Peyer's patch (tissue), 4 donors: ENCODE measurements at places on chromosomes 11 and 22. TPM values are rescaled to one million over a fixed set of nuclear protein-coding genes. Genes with fewer than 3 reads are reported as not detected.

TYR gene
- not detected for total RNA-seq

KCNJ4 gene
- total RNA-seq = not detected

PANX1 gene
- total RNA-seq = 10.9 TPM

PTPN5 gene
- total RNA-seq = 1.7 TPM

HIC2 gene
- total RNA-seq = 5.4 TPM

SCN4B gene
- total RNA-seq = 8.3 TPM

CAPN5 gene
- 203 TPM for total RNA-seq

VWCE gene
- total RNA-seq = not detected

- DNase-seq = no peak
- H3K4me1 ChIP-seq = no peaks in the 10 kb centered on the region
- no peak overlapping the region for H3K27ac ChIP-seq
- peaks cover 20% of the 10 kb centered on the region for H3K36me3 ChIP-seq
- no peak overlapping the region for H3K4me3 ChIP-seq
- no peaks in the 10 kb centered on the region for H3K27me3 ChIP-seq
These were observed 287.2 kb downstream of the TMEM135 start for GRCh38 chr11:87324817-87325489.

GRCh38 chr22:39534591-39535356 is 2.2 kb upstream of the RPS19BP1 start:
- H3K36me3 ChIP-seq = no peaks in the 10 kb centered on the region
- peak; percentile 85 for DNase-seq
- no peak overlapping the region for H3K4me3 ChIP-seq
- no peak overlapping the region for H3K27ac ChIP-seq
- peaks cover 3% of the 10 kb centered on the region for H3K4me1 ChIP-seq
- H3K27me3 ChIP-seq = no peaks in the 10 kb centered on the region

DNA sequence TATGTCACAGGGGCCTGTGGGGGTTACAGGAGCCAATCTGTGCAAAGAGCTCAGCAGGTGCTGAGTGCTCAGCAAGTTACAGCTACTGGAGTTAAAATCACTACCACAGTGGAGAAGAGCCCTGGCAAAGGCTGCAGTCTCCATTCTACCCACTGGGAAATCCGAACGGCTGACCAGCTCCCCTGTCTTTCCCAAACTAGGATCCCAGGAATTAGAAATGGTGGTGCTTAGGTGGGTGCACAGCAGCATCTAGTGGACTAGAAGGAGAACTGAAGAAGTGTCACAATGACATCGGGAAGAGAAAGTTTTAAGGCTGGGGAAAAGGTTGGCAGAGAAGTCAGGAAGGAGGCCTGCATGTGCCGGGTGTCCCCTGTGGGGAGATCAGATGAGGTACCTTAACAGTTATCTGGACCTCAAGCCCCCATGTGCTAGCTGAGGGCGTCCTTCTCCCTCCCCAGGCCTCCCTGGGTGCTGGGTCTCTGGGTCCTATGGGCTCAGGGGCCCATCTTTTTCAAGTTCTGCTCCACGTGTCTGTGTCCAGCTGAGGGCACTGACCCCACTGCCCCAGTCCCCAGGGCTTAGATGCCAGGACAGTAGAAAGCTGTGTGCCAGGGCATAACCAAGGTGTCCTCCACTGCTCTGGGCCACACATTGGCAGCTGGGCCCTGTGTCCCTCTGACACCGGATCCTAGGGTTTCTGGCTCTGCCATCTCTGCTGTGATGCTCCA is 1.9 kb downstream of the PIWIL3 start:
- no peaks in the 10 kb centered on the region for H3K27me3 ChIP-seq
- no peak overlapping the region for H3K4me3 ChIP-seq
- no peaks in the 10 kb centered on the region for H3K4me1 ChIP-seq
- H3K36me3 ChIP-seq = no peaks in the 10 kb centered on the region

- no peak overlapping the region for H3K27ac ChIP-seq
- no peak overlapping the region for H3K4me3 ChIP-seq
- no peaks in the 10 kb centered on the region for H3K27me3 ChIP-seq
- no peaks in the 10 kb centered on the region for H3K4me1 ChIP-seq
- no peak for DNase-seq
These were observed 15.8 kb upstream of the PKNOX2 start for GRCh38 chr11:125148743-125149142.

DNA sequence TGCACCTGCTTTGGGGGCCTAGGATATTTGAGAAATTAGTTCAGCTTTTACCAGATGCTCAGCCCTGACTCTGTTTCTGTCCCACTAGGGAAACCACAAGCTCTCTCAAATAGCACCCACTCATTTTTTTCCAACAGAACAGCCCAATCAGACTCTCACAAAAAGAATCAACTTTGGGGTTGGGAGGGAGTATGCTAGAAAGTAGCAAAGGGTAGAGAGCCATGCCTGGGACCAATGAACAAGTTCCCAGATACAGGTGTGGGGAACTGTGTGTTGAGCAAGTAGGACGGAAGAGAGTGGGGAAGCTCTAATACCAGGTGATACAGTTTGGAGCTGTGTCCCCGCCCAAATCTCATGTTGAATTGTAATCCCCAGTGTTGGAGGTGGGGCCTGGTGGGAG is 41.1 kb downstream of the TRIM66 start:
- no peaks in the 10 kb centered on the region for H3K4me1 ChIP-seq
- no peak for DNase-seq
- H3K36me3 ChIP-seq = no peaks in the 10 kb centered on the region
- H3K4me3 ChIP-seq = no peak overlapping the region
- no peaks in the 10 kb centered on the region for H3K27me3 ChIP-seq
- no peak overlapping the region for H3K27ac ChIP-seq

DNA sequence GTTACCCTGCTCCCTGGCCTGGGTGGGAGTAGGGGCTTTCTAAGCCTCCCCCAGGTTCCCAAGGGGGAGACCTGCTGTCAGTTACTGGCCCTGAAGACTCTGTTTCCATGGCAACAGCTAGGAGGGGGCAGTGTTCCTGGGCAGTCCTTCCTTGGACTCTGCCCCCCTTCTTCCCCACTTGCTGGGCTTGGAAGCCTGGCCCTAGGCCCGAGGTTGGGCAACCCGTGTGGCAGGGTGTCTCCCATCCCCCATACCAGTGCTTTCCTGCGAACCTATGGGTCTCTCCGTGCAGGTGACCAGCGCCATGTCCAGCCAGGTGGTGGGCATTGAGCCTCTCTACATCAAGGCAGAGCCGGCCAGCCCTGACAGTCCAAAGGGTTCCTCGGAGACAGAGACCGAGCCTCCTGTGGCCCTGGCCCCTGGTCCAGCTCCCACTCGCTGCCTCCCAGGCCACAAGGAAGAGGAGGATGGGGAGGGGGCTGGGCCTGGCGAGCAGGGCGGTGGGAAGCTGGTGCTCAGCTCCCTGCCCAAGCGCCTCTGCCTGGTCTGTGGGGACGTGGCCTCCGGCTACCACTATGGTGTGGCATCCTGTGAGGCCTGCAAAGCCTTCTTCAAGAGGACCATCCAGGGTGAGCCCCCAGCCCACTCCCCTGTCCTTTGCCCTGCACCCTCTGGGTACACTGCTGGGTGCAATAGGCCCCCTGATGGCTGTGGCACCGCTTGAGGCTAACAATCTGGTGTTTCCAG is 1.7 kb downstream of the ESRRA start:
- H3K36me3 ChIP-seq = peaks cover 13% of the 10 kb centered on the region
- H3K27me3 ChIP-seq = no peaks in the 10 kb centered on the region
- H3K27ac ChIP-seq = peak overlapping the region; percentile 100
- no peak for DNase-seq
- peak overlapping the region; percentile 82 for H3K4me3 ChIP-seq

DNA sequence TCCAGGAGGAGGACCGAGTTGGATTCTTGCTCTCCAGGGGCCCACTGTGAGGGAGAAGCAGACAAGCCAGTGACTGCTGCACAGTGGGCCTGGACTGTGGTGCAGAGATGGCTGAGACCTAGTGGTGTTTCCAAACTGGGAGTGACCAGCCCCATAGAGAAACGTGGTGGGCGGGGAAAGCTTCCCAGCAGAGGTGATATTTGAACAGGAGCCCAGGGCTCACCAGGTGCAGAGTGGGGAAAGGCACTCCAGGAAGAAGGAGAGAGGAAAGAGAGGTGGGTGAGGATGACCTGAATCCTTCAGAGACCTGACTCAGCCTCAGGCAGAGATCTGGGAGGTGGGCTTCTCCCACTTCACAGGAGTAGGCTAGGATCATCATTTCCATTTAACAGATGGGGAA is 52.1 kb upstream of the RASD2 start:
- no peaks in the 10 kb centered on the region for H3K27me3 ChIP-seq
- no peaks in the 10 kb centered on the region for H3K4me1 ChIP-seq
- DNase-seq = no peak
- H3K4me3 ChIP-seq = no peak overlapping the region
- no peak overlapping the region for H3K27ac ChIP-seq

GRCh38 chr11:44066732-44067141 is 667 bp downstream of the ACCS start:
- DNase-seq = peak; percentile 62
- H3K36me3 ChIP-seq = no peaks in the 10 kb centered on the region
- H3K27me3 ChIP-seq = no peaks in the 10 kb centered on the region

GRCh38 chr11:1994121-1994520 is 3.5 kb downstream of the H19 start:
- no peaks in the 10 kb centered on the region for H3K4me1 ChIP-seq
- H3K36me3 ChIP-seq = no peaks in the 10 kb centered on the region
- H3K27ac ChIP-seq = no peak overlapping the region

GRCh38 chr22:18000441-18001039 is 23.8 kb downstream of the MICAL3 start:
- no peaks in the 10 kb centered on the region for H3K36me3 ChIP-seq
- H3K4me1 ChIP-seq = no peaks in the 10 kb centered on the region
- H3K27ac ChIP-seq = peak overlapping the region; percentile 95
- H3K4me3 ChIP-seq = peak overlapping the region; percentile 87

- H3K4me1 ChIP-seq = no peaks in the 10 kb centered on the region
- no peak overlapping the region for H3K27ac ChIP-seq
- H3K4me3 ChIP-seq = no peak overlapping the region
These were observed 522.3 kb downstream of the BRD1 start for GRCh38 chr22:49305214-49305965.

- H3K27me3 ChIP-seq = no peaks in the 10 kb centered on the region
- H3K27ac ChIP-seq = no peak overlapping the region
- no peak overlapping the region for H3K4me3 ChIP-seq
These were observed 47.5 kb downstream of the NCAPD3 start for GRCh38 chr11:134176284-134176683.

GRCh38 chr11:71200172-71200716 is 52.1 kb downstream of the SHANK2 start:
- H3K36me3 ChIP-seq = no peaks in the 10 kb centered on the region
- H3K4me3 ChIP-seq = no peak overlapping the region
- H3K27me3 ChIP-seq = no peaks in the 10 kb centered on the region
- no peaks in the 10 kb centered on the region for H3K4me1 ChIP-seq

DNA sequence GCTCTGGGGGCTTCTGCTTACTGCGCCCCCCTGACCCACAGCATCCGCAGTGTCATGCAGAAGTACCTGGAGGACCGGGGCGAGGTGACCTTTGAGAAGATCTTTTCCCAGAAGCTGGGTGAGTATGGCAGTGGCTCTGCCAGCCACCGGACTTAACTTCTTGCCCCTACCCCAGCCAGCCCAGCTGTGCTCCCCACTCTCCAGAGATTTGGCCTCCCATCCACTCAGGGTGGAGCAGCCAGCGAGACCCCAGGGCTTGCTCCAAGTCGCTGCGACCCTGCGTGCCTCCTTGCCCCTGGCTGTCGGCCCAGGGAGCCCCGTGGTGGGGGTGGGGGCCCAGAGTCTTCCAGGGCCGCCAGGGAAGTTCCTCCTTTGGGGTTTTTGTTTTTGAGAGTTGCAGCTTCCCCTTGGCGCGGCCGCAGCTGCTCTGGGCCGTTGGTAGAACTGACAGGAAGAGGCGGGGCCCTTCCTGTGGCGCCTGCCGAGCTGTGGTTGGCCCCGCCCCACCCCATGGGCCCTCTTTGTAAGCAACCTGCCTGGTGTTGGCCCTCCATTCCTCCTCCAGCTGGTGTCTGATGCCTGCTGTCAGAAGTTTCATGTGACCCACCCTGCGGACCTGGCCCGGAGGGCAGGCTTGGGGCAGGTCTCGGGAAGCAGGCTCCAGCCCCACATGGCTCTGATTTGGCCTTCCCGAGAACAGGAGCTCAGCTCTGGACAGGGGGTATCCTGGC is 11.1 kb downstream of the GRK2 start:
- DNase-seq = peak; percentile 98
- H3K4me1 ChIP-seq = peaks cover 75% of the 10 kb centered on the region
- peaks cover 51% of the 10 kb centered on the region for H3K36me3 ChIP-seq
- H3K27ac ChIP-seq = peak overlapping the region; percentile 83
- H3K27me3 ChIP-seq = no peaks in the 10 kb centered on the region

DNA sequence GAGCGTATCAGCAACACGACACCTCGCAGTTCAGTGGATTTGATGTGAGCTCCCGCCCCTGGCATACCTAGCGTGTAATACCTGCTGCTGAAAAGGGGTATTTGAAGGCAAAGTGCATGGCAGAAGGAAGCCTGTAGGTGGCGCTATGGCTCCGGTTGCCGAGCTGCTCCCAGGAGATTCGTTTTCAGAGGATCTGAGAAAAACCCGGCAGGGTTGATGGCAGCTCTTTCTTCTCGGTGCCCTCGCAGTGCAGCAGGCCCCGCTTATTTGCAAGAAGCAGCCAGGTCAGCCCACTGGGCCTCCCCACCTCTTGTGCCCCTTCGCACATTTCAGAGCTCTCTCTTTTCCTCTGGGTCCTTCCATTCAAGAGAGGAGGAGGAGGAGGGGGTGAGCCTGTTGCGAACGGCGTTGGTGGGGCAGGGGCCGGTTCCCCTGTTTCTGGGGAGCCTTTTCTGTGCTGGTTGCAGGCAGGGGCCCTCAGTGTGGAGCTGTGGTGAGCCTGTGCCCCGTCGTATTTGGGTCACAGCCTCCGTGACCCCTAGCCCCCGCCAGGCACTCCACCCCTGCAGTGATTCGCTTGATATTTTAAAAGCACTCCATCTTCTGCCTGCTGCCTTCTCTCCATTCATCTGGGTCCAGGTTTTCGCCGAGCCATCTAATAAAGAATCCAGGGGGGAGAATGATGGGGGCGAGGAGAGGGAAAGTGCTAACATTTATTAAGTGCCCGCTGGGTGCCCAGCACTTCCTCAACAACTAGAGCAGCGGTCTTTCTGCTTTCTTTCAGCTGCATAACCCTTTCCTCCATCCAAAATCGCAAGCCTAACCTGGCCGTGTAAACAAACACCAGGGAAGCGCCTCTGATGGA is 85.3 kb upstream of the SYT13 start:
- H3K27ac ChIP-seq = no peak overlapping the region
- no peak overlapping the region for H3K4me3 ChIP-seq
- peak; percentile 64 for DNase-seq
- H3K36me3 ChIP-seq = no peaks in the 10 kb centered on the region
- no peaks in the 10 kb centered on the region for H3K27me3 ChIP-seq

- H3K4me1 ChIP-seq = no peaks in the 10 kb centered on the region
- no peaks in the 10 kb centered on the region for H3K27me3 ChIP-seq
- no peaks in the 10 kb centered on the region for H3K36me3 ChIP-seq
- DNase-seq = peak; percentile 94
These were observed 1.1 kb downstream of the CDC42EP1 start for GRCh38 chr22:37561212-37562048.

- no peaks in the 10 kb centered on the region for H3K27me3 ChIP-seq
- H3K36me3 ChIP-seq = no peaks in the 10 kb centered on the region
- DNase-seq = no peak
- H3K27ac ChIP-seq = no peak overlapping the region
These were observed 290.2 kb upstream of the NCAM1 start for GRCh38 chr11:112670806-112671570.

- H3K4me3 ChIP-seq = no peak overlapping the region
- H3K27ac ChIP-seq = peak overlapping the region; percentile 73
- DNase-seq = no peak
- H3K4me1 ChIP-seq = no peaks in the 10 kb centered on the region
- no peaks in the 10 kb centered on the region for H3K27me3 ChIP-seq
These were observed 83.7 kb downstream of the RPL27A start for GRCh38 chr11:8766043-8766987.

GRCh38 chr11:107819361-107820014 is 39.1 kb downstream of the SLC35F2 start:
- no peak overlapping the region for H3K27ac ChIP-seq
- no peak for DNase-seq
- no peaks in the 10 kb centered on the region for H3K36me3 ChIP-seq
- H3K27me3 ChIP-seq = no peaks in the 10 kb centered on the region
- H3K4me3 ChIP-seq = no peak overlapping the region
